B cell (primary cell): ENCODE measurements at places on chromosomes 2 and 18. TPM values are rescaled to one million over a fixed set of nuclear protein-coding genes. Genes with fewer than 3 reads are reported as not detected.

DNA sequence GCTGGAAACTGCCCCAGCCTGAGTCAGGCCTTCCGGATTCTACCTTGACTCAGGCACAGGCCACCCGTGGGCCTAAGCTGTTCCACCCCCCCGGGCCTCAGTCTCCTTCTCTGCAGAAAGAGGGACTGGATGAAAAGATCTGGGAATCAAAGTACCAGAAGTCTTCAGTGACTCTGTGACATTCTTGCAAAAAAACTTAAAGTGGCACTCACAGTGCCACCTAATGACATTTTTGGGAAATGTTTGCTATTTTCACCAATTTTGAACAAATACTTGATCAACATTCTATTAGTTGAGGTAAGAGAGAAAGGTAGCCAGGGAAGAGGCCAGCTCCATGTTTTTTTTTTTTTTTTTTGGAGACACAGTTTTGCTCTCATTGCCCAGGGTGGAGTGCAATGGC is 48.3 kb upstream of the ACAA2 start:
- DNase-seq, result peak; percentile 15

DNA sequence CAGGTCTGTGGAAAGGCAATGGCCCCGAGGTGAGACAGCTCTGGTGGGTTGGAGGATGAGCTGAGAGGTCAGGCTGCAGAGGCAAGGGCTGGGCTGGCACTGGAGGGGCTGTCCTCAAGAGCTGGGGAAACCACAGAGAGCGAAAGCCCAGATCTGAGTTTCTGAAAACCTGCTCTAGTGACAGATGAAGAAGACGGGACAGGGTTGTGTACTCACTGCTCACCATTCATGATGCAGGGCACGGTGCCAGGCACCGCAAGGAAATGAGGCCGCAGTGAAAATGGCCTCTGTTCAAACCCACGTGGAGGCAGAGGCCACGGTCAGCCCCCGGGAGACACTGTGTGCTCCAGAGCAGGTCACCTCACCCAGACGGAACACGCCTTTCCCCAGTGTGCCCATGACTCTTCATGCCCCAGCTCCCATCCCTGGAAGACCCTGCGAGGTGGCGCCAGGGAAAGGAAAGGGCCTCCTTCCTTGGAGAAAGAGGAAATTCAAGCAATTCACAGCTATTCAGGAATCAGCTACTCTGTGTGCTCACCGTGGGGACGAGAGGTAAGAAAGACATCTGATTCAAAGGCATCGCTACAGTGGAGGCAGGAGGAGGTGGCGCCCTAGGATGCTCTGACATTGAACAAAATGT is 24.3 kb upstream of the ID2 start:
- no peak for DNase-seq

DNA sequence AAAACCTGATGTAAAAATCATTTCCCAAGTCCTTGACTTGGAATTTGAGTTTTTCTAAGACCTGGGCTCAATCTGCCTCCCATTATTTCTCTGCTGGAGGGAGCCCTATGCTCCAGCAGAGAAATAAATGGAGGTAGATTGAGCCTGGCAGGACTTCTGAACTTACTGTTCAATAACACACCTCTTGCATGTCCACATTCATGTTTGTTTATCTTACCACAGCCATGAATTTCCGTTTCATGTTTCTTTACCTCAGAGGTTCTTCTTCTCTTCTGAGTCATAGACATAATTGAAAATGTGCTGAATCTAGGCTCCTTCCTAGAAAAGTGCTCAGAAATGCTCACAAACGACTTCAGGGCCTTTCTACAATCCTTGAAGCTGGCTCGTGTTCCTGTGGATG is 170.8 kb downstream of the PMAIP1 start:
- DNase-seq, result no peak

GRCh38 chr18:63161032-63161760 is 158.4 kb downstream of the BCL2 start:
- peak; percentile 85 for DNase-seq

DNA sequence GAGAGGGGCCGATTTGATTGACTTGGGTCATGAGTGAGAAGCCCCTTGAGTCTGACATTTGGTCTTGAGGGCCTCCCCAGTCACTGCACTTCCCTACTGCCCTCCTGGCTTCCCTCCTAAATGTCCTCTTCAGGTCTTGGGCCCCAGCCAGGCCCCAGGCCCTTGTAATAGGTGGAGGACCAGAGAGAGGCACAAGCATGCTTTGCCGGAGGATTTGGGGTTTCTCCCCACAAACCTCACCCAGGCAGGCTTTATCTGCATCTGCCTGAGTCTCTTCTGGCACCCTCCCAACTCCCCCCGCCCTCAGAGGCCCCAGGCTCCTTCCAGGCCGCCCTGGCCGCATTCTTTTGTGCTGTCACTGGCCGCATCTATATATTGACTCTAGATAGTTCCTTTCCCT is 270.7 kb downstream of the HAUS1 start:
- DNase-seq, result no peak

GRCh38 chr2:66432801-66433694 is 1.9 kb upstream of the MEIS1 start:
- peak; percentile 16 for DNase-seq

GRCh38 chr2:46540496-46541331 is 61.3 kb downstream of the TMEM247 start:
- no peak for DNase-seq

DNA sequence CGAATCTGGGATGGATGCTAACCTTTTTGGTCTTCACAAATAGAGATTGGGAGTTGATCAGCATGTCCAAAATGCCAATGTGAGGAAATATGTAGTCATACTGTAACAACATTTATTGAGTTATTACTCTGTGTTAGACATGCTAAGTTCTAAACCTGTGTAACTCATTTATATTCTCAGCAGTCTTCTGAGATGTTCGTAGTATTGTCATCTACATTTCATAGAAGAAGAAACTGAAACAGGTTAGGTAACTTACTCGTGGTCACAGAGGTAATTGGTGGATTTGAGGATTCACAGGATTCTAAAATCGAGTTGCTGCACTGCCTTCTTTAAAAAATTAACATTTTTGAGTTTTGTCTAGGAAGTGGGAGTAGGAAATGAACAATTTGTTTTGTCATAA is 162.1 kb downstream of the UBE2E3 start:
- DNase-seq, result no peak

Gene SERPINB12
- not detected in 2 replicates for total RNA-seq

GRCh38 chr2:222750533-222750932 is 79.1 kb downstream of the MOGAT1 start:
- DNase-seq, result no peak

Gene ANKRD53
- total RNA-seq, result 0.84 and 1.4 TPM in 2 replicates

Gene DCDC2C
- not detected in 2 replicates for total RNA-seq

GRCh38 chr2:98908931-98909316 is 27.1 kb downstream of the CRACDL start:
- DNase-seq, result no peak

- no peak for DNase-seq
Observed at GRCh38 chr2:176821350-176821749, 391.2 kb upstream of the HNRNPA3 start.

Gene RPIA
- 19.7 and 22.8 TPM in 2 replicates for total RNA-seq

DNA sequence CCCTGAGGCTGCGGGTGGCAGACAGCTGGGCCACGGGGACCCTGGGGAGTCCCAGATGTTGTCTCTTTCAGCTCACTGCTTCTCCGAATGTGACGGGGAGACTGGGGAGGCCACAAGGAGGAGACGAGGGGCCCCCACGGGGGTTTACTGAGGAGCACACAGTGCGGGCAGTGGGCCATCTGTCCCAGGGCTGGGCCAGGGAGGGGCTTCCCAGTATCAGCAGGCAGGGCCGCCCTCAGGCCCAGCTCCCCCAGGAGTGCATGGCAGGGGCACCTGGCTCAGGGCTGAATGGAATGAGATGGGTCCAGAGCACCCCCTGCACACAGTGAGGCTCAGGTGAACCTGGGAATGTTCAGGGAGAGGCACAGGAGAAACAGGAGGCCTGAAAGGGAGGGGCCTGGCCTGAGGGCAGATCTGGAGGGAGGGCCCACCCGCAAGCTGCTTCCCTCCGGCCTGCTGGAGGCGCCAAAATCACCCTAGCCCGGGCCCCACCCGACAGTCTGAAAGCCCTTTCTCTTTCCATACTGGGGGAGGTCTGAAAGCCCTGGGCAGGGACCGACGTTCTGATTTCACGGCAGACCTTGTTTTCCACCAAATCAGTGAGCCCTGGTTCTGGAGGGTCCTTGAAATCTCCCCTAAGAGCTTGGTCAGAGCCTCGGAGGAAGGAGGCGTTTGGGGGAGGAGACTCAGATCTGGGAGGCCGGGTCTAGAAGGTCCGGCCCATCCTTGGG is 35.5 kb upstream of the PTMA start:
- peak; percentile 98 for DNase-seq

Gene FAP
- total RNA-seq, result not detected in 2 replicates

GRCh38 chr2:217820091-217820819 is 182.5 kb downstream of the TNS1 start:
- no peak for DNase-seq

DNA sequence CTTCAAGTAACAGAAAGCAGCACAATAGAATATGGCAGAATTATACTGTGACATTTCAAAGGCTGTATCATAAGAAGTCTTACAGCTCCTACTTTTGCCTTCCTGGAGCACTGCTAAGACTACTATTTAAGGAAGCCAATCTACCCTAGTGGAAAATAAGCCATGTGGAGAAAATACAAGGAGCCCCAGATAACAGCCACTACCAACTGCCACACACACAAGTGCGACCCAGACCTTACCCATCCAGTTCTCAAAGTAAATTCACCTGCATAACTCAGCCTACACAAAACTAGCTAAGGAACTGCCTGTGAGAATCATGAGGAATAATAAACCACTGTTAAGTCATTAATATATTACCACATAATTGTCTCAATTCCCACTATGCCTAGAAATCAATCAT is 66.4 kb downstream of the USP34 start:
- DNase-seq, result no peak

- DNase-seq, result no peak
Observed at GRCh38 chr18:46250812-46251173, 146.6 kb downstream of the HAUS1 start.

- DNase-seq, result no peak
Observed at GRCh38 chr2:24971286-24971535, 544 bp downstream of the DNAJC27 start.

GRCh38 chr2:106782681-106783080 is 103.3 kb downstream of the ST6GAL2 start:
- DNase-seq, result no peak

Gene GALNT14
- 4.9 and 6.2 TPM in 2 replicates for total RNA-seq

GRCh38 chr2:138030459-138030858 is 66.2 kb downstream of the HNMT start:
- DNase-seq, result no peak

- DNase-seq, result no peak
Observed at GRCh38 chr2:1954061-1954460, 209.7 kb upstream of the PXDN start.

Gene IL36B
- total RNA-seq, result not detected in 2 replicates

Gene MC5R
- not detected in 2 replicates for total RNA-seq

DNA sequence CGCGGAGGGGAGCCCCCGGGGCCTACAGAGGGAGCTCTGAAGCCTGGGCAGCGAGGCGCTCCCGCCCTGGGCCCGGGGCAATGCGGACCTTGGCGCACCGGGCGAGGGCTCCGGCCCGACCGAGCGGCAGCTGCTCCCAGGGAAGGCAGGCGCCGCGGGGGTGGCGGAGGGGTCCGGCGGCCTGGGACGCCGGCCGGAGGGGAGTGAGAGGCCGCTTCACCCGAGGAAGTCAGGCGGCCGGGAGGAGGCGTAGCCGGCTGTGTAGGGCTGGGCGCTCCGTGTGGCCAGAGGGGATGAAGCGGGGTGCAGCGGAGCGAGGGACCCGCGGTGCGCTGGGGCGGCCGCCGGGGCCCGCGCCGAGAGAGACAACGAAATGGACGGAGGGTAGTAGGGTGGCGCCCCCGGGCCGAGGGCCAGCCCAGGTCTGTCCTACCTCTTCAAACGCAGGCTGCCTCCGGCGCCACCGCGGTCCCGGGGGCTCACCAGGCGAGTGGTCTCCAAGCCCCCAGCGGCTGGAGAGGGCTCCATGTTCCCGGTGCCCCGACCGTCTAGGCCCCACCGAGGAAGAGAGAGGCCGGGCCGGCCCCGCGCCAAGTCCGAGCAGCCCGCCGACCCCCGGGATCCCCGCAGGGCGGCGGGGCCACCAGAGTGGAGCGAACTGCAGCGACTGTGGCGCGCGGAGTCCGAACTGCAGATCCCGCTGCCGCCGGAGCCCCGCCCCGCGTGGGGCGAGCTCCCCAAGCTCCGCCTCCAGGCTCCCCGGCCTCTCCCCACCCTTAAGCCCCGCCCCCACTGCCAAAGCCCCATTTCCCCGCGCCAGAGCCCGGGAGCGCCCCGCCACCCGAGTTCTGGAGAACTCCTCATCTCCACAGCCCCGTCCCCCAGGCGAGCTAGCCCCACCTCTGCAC is at the start of gene SLC30A3:
Gene SLC30A3, minus strand, starts transcription at position 669 of the 908 bp plus-strand sequence. Its CDS starts 141 bp downstream, at position 528.
- DNase-seq, result peak; percentile 76
